ENCODE measurements at places on chromosomes 7 and 10. TPM values are rescaled to one million over a fixed set of nuclear protein-coding genes. Genes with fewer than 3 reads are reported as not detected.

- no peak overlapping the region for H3K4me3 ChIP-seq
- DNase-seq, result no peak
- no peaks in the 10 kb centered on the region for H3K4me1 ChIP-seq
- H3K27me3 ChIP-seq, result no peaks in the 10 kb centered on the region
- no peak overlapping the region for H3K27ac ChIP-seq
Measured at GRCh38 chr7:50509459-50509858, 55.7 kb downstream of the DDC start.

- no peak for DNase-seq
- H3K27me3 ChIP-seq, result no peaks in the 10 kb centered on the region
- H3K36me3 ChIP-seq, result peaks cover under 1% of the 10 kb centered on the region
- H3K4me1 ChIP-seq, result no peaks in the 10 kb centered on the region
Measured at GRCh38 chr10:124409696-124410095, 9.0 kb downstream of the OAT start.

GRCh38 chr10:69338547-69339450 is 60.5 kb downstream of the HK1 start:
- DNase-seq, result no peak
- H3K4me1 ChIP-seq, result peaks cover 21% of the 10 kb centered on the region
- H3K36me3 ChIP-seq, result no peaks in the 10 kb centered on the region
- no peak overlapping the region for H3K27ac ChIP-seq
- no peak overlapping the region for H3K4me3 ChIP-seq

- H3K4me3 ChIP-seq, result no peak overlapping the region
- no peak for DNase-seq
- H3K4me1 ChIP-seq, result no peaks in the 10 kb centered on the region
Measured at GRCh38 chr10:31622978-31623377, 304.0 kb downstream of the ZEB1 start.

- no peak overlapping the region for H3K27ac ChIP-seq
- no peaks in the 10 kb centered on the region for H3K4me1 ChIP-seq
- no peak overlapping the region for H3K4me3 ChIP-seq
- no peaks in the 10 kb centered on the region for H3K36me3 ChIP-seq
- H3K27me3 ChIP-seq, result no peaks in the 10 kb centered on the region
- DNase-seq, result no peak
Measured at GRCh38 chr7:128082431-128082830, 51.2 kb upstream of the LRRC4 start.

DNA sequence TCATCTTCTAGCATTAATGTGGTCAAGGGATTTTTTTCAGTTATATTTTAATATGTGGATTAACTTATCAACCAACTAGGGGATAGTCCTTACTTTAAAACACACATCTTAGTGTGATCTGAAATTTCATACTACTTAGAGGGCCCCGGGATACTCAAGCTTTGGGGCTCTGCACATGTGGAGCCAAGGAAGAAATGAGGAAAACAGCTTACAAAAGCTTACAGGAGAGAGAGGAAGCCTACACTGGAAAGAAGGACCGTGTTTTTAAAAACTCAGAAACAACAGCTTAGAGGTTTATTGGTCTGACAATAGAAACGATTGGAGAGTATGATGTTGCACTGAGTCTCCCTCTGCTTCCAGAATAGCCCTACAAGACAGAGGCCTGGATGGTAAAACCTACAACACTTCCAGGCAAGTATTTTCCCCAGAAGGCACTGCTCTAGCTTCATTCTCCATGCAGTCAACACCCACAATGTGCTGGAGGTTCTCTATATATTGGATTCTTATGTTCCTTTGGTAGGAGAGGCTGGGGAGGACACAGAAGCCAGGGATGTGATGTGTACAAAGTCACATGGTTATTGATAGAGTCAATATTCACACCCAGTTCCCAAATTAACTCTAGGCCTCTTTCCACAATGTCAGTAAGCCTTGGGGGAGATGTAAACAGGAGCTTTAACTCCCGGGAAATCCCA is 47.3 kb downstream of the JCAD start:
- H3K36me3 ChIP-seq, result no peaks in the 10 kb centered on the region
- H3K27ac ChIP-seq, result no peak overlapping the region
- DNase-seq, result no peak
- H3K27me3 ChIP-seq, result no peaks in the 10 kb centered on the region
- H3K4me3 ChIP-seq, result no peak overlapping the region

GRCh38 chr10:12321641-12322040 is 27.7 kb upstream of the CAMK1D start:
- H3K4me1 ChIP-seq, result no peaks in the 10 kb centered on the region
- no peak overlapping the region for H3K4me3 ChIP-seq

- no peak overlapping the region for H3K27ac ChIP-seq
- no peaks in the 10 kb centered on the region for H3K36me3 ChIP-seq
- no peaks in the 10 kb centered on the region for H3K4me1 ChIP-seq
- DNase-seq, result no peak
- no peak overlapping the region for H3K4me3 ChIP-seq
- H3K27me3 ChIP-seq, result no peaks in the 10 kb centered on the region
Measured at GRCh38 chr7:43517464-43517863, 65.4 kb upstream of the STK17A start.

DNA sequence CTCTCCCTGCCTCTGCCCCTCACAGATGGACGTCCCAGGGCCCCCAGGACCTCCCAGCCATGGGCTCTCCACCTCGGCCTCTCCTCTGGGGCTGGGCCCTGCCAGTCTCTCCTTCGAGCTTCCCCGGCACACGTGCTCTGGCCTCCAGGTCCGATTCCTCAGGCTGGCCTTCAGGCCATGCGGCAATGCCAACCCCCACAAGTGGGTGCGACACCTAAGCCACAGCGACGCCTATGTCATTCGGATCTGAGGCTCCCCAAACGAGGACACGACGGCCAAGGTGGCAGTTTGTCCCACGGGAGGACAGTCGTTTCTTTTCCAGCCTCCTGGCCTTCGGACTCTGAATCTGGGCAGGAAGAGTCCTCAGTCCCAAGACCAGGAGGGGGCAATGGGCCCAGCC is 5.2 kb downstream of the AP4M1 start:
- no peak for DNase-seq
- no peaks in the 10 kb centered on the region for H3K27me3 ChIP-seq
- no peak overlapping the region for H3K4me3 ChIP-seq
- H3K36me3 ChIP-seq, result peaks cover 54% of the 10 kb centered on the region
- no peak overlapping the region for H3K27ac ChIP-seq
- no peaks in the 10 kb centered on the region for H3K4me1 ChIP-seq

DNA sequence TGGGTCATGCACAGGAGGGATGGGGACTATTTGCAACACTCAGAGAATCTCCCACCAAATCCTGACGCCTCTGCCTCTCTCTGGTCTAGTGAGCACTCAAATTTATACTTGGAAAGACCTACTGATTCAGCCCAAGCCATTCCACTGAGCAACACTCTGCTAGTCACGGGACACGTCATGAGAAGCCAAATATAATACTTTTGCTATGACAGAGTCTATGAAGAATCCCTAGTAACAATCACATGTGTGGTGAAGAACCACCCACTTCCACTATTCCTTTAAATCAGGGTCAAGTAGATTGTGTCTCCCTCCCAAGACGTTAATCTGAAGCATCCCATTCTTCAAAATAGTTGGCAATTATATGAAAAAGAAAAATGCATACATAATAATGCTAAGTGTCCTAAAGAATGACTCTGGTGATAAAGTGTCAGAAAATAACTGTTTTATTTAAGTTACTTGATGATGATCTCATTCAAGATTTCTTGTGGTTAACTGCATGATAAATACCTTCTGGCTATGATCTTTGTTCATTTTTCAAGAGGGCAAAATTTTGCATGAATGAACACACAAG is 28.5 kb downstream of the CHCHD3 start:
- H3K36me3 ChIP-seq, result no peaks in the 10 kb centered on the region
- H3K27ac ChIP-seq, result no peak overlapping the region
- H3K4me3 ChIP-seq, result no peak overlapping the region
- H3K27me3 ChIP-seq, result no peaks in the 10 kb centered on the region

DNA sequence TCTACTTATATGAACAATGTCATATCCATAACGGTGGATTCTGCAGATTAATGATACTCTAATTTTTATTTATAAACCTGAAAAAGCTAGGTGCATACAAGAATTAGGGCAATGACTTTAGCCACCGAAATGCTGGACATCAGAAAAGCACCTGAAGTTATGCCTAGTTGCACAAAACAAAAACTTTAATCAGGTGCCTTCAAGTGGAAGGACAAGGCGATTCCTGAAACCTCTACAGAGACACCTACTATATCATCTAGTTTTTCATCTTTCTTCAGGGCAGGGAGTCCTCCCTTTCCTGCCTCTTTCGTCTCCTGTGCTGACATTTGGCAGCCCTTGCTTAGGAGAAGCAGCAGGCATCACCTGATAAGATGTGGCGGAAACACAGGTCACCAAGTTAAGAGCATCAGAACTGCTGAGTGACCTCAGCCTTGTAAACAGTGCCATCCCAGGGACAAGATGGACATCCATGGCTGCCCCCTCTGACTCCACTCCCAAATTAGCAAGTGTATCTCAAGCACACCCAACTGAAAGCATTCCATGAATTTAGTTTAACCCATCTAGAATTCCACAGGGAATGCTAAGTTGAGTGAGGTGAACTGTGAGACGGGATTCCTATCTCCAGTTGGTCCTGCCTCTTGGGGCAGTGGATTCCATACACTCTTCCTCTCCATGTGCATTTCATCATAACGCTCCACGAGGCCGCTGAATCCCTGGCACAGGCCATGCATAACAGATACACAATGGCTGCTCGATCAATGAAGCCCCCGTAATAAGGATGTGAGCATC is 5.8 kb downstream of the ITPRIP start:
- H3K36me3 ChIP-seq, result no peaks in the 10 kb centered on the region
- no peak overlapping the region for H3K4me3 ChIP-seq
- DNase-seq, result no peak

- no peaks in the 10 kb centered on the region for H3K27me3 ChIP-seq
- H3K36me3 ChIP-seq, result no peaks in the 10 kb centered on the region
- DNase-seq, result no peak
Measured at GRCh38 chr7:41886901-41887311, 184.0 kb upstream of the INHBA start.

DNA sequence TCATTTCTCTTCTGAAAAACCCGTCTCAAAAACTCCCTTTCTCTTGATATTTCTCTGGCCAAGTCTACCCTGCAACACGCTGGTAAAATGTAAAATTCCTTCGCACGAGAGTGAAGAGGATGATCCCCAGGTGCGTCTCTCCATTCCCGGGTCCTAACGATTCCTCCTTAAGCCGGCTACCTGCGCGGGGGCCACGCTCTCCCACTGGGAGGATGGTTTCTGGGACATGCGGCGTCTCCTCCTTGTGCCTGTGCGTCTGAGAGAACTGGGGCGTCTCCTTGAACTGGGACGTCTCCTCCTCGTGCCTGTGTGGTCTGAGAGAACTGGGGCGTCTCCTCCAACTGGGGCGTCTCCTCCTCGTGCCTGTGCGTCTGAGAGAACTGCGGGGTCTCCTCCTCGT is 149.9 kb downstream of the WDR37 start:
- H3K4me1 ChIP-seq, result no peaks in the 10 kb centered on the region
- H3K27ac ChIP-seq, result no peak overlapping the region
- H3K4me3 ChIP-seq, result no peak overlapping the region
- DNase-seq, result no peak
- no peaks in the 10 kb centered on the region for H3K36me3 ChIP-seq

DNA sequence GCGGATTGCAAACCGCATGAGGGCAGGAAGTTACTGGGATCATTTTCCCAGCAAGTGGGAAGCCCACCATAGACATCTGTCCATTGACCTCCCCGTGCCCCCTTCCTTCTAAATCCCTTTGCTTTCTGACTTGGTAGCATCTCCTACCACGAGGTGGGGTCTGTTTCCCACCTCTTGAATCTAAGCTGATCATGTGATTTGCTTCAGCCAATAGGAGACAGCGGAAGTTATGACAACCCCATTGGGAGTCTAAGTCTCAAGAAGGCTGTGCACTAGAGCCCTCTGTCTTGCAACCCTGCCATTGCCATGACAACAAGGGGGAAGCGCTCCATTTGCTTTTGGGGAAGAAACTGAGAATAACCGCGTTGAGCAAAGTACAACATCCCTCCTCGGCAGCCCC is 39.2 kb upstream of the CARD11 start:
- H3K4me1 ChIP-seq, result no peaks in the 10 kb centered on the region
- no peak overlapping the region for H3K27ac ChIP-seq
- no peaks in the 10 kb centered on the region for H3K27me3 ChIP-seq
- H3K36me3 ChIP-seq, result no peaks in the 10 kb centered on the region
- H3K4me3 ChIP-seq, result no peak overlapping the region

GRCh38 chr10:66045859-66046258 is 880.0 kb upstream of the LRRTM3 start:
- no peaks in the 10 kb centered on the region for H3K27me3 ChIP-seq
- H3K4me3 ChIP-seq, result no peak overlapping the region
- H3K27ac ChIP-seq, result no peak overlapping the region
- no peaks in the 10 kb centered on the region for H3K4me1 ChIP-seq
- no peak for DNase-seq

DNA sequence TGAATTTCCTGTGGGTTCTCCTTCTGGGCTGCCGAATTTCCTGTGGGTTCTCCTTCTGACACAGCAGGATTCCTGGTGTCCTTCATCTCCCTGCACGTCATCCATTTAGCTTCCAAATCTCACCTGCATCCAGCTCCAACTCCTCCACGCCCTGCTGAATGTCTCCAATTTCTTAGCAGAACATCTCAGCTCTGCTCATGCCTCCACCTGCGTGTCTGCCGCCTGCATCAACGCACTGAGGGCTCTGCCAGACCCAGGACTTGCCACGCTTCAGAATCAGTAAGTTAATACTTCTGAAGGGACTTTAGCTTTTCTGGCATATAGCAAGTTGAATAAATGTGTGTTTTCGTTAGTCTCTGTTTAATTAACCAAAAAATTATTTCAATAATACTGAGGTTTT is 31.1 kb upstream of the VIPR2 start:
- no peak overlapping the region for H3K4me3 ChIP-seq
- peaks cover 22% of the 10 kb centered on the region for H3K4me1 ChIP-seq
- DNase-seq, result no peak
- no peak overlapping the region for H3K27ac ChIP-seq
- H3K36me3 ChIP-seq, result no peaks in the 10 kb centered on the region

Gene METTL27
- total RNA-seq, result 7.4 TPM

Gene TWIST1
- total RNA-seq, result not detected

Gene HOXA9
- total RNA-seq, result not detected

Gene LIPF
- not detected for total RNA-seq

Gene CALHM1
- not detected for total RNA-seq

Gene FZD1
- total RNA-seq, result 0.64 TPM
